Kidney capillary endothelial cell (primary cell): ENCODE measurements at places on chromosomes 6 and 20.

GRCh38 chr6:7649037-7649810, 59.2 kb downstream of the SNRNP48 start:
- DNase-seq = no peak

GRCh38 chr6:133951881-133952814, 876 bp upstream of the TBPL1 start:
- DNase-seq = peak; percentile 72

DNA sequence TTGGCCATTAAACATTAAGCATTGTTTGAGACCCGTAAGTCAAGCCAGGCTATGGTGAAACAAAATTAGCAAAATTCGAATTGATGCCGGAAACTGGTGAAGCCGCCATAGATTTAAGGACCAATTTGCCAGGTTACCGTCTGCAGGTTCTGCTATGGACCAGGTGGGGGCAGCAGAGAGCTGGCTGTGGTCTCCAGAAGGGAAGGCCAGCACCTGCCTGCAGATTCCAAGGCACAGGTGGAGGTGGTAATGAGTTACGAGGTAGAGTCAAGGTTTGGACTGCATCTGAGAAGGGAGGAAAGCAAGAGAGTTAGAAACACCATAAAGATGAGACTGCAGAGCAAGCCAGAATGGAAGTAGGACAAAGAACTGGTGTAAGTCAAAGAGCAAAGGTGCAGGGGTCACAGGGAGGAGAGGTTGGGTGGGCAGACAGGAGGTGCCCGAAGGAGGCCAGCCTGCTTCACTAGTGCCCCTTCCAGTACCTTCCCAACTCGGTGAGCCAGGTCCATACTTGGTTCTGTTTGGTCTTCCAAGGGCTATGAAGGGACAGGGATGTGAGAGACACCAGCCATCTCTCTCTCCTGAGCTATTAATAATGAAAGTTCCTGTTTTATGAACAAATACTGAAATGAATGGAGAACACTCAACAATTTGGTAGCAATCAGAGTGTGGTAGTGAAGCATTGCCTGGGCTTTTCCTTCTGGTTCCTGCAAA, 131.6 kb upstream of the ESR1 start:
- peak; percentile 38 for DNase-seq

- no peak for DNase-seq
These were observed 5.2 kb downstream of the TEAD3 start for GRCh38 chr6:35491558-35492257.

- no peak for DNase-seq
These were observed 8.5 kb upstream of the PACSIN1 start for GRCh38 chr6:34457382-34457741.

DNA sequence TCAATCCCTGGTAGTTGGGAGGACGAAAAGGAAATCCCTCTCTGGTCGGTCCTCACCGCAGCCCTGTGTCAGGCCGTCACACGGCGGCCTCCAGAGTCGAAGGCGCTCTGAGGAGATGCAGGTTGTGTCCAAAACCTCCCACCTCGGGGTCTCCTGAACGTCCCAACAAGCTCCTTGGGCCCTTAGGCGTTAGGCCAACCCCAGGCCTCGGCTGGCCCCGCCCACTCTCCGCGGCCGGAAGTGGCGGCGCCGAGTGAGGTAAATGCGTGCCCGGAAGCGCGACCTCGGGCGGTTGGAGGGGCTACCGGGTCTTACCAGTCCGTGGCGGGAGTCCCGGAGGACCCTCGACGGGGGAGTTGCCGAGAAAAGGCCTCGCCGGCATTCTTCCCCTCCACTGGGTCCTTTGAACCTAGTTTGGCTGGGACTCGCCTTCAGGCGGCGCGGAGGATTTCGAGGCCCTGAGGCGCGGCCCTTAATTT, at the start of gene TDRD6:
TSS of gene TDRD6 (plus strand) at position 267 of the 479 bp plus-strand sequence. CDS start 244 bp downstream, outside the sequence.
- DNase-seq = no peak

- DNase-seq = no peak
These were observed 7.0 kb downstream of the COL9A3 start for GRCh38 chr20:62823688-62824475.

DNA sequence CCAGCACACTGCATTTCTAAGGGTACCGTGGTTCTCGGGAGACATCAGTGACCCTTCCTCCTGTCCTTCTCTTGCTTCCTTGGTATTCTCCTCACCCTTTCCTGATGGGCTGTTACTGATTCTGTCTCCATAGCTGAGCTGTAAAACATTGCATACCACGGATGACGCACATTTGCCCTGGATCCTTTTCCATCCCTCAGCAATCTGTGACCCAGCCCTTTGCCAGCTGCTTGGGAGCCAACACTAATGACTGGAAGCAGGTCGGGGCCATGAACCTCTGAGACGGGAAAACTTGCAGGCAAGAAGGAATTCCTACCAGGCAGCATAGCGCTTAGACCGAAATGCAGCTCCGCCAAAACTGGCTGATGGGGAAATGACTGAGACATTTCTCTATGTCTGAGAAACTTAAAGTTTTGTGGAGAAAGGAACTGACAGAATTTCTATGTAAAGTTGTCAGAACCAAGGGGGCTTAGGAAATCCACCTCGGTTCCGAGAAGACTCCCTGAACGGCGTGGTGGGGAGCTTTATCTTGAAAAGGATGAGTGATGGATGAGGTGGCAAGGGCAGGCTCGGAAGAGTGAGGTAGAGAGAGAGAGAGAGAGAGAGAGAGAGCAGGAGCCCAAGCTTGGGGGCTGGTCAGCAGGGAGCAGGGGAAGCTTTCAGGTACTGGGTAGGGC, 19.2 kb downstream of the TUBB2B start:
- no peak for DNase-seq

- no peak for DNase-seq
These were observed 49.7 kb upstream of the NAA20 start for GRCh38 chr20:19967445-19967844.

DNA sequence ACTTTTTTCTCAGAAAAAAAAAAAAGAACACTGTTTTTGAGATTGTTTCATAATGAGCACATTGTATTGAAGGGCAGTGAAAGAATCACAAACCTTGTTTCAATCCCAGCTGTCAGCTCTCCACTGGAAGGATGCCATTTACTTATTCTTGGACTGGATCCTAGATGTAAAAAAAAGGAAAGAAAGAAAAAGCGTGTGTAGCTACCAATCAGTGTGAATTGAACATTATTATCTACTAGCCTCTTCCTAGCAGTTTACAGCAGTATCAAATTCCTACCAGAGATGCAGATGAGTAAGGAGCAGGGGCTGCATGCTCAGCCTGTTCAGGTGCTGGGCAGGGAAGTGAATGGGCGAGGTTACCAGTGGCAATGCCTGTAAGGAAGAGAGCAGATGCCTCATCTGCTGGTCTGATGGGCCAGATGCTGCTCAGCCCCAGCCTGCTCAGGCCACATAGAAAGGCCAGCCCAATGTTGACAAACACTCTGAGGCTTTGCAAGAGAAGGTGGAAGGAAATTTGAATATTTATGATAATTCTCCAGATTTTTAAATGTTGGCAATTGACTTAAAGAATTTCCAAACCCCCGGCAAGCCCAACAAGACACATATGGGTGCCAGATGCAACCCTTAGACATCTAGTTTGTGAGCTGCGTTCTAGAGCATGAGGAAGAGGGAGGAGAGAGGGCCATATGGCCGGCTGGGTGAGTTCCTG, 189.5 kb downstream of the IBTK start:
- no peak for DNase-seq

- no peak for DNase-seq
These were observed 73.6 kb downstream of the ERMARD start for GRCh38 chr6:169824848-169825557.

- peak; percentile 47 for DNase-seq
These were observed 13.6 kb downstream of the ITPA start for GRCh38 chr20:3222635-3223600.

DNA sequence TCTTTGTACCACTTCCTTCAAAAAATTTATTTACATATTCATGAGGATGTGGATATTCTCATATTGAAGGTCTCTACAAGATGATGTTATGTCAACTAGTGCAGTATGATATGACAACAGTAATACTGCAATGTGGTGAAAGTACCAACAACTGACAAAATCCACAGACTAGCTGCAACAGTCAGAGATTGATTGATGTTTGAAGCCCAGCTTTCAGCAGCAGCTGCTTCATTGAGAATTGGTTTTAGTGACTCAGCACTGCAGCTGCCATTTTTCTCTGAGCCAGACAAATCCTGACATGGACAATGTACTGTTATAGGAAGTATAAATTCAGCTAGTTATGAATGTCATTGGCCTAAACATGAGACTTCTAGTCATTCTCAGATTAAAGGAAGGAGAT, 53.8 kb downstream of the PKIB start:
- DNase-seq = no peak

- no peak for DNase-seq
These were observed 365.9 kb upstream of the CHD6 start for GRCh38 chr20:41984031-41984430.

DNA sequence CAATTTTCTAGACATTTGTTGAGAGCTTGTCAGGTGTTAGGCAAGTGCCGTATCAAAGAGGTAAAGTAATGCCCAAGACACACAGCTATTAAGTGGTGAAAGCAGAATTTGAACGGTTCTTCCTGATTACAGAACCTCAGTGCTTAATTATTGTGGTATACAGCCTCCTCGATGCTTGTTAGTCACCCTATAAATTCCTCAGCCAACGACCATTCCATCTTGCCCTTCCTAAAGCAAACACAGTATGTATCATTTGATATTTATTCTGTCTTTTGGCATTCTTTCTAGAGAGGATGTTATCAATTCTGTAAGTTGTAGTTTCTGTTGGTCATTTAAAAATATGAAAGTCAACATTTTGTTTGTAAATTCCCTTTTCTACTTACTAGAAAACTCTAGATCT, 297.8 kb upstream of the BMP2 start:
- no peak for DNase-seq

GRCh38 chr20:25459111-25459830, 51.8 kb downstream of the GINS1 start:
- no peak for DNase-seq

- DNase-seq = no peak
These were observed 7.4 kb upstream of the CD83 start for GRCh38 chr6:14110001-14110818.

- no peak for DNase-seq
These were observed 38.8 kb upstream of the SLA2 start for GRCh38 chr20:36684747-36685146.

- DNase-seq = no peak
These were observed 98.4 kb downstream of the SYCP2 start for GRCh38 chr20:59835057-59835447.

DNA sequence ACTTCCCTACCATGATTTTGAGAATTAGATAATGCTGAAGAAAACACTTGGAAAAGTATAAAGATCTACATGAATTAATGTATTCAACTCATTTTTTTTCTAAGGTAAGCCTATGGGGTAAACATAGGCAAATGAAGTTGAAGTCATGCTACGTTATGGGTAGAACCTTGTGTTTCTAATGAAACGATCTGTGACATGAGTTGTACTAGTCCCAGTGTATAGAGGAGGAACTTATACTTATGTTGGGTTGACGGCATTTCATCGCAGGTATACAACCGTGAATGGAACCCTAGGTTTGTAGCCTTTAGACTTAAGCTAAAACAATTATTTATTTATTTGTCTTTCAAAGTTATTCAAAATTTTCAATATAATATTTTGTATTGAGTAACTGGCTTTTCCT, 2.6 kb downstream of the SLC35F1 start:
- DNase-seq = no peak

DNA sequence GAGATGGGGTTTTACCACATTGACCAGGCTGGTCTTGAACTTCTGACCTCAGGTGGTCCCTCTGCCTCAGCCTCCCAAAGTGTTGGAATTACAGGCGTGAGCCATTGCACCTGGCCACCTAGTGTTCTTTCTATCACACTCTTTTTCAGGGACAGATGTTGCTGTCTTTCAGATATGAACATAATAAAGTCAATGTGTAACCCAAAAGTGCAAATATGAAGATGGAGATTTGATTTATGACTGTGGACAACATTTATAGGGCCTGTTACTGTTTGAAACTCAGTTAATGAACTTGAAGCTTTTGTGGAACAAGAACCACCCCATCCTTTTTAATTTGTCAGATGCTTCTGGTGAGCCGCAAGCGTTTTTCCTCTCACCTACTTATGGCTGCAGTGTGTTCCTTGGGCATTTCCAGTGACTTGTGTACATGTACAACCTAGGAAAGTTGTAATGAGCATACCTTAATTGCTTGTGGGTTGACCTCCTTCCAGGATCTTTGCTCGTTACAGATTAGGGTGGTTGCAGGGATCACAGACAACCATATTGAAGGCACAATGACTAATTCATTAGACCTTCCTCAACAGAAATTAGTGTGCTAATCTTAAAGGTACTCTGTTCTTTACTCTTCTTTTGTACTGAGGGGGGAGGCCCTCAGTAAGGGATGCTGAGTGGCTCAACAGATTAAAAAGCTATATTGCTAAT, 6.8 kb downstream of the TBPL1 start:
- no peak for DNase-seq

GRCh38 chr20:56676679-56677078, 47.6 kb downstream of the TFAP2C start:
- no peak for DNase-seq

DNA sequence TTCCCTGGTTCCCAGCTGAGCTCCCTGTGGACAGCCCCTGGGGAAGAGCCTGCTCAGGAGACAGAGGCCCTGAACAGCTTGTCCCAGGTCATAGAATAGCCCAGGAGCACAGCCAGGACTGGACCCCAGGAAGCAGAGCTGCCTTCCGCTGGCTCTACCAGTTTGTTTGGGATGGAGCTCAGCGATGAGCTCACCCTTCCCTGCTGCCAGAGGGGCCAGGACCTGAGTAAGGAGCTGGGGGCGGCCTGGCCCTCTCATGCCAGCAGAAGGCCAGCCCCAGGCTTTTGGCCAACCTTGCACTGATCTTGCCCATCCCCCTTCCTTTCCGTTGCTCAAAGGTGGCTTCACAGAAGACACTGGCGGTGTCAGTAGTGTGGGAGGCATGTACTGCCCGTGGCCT, 17.5 kb downstream of the MMP24OS start:
- no peak for DNase-seq

GRCh38 chr6:141957271-141957670, 175.5 kb upstream of the GJE1 start:
- DNase-seq = no peak

- no peak for DNase-seq
These were observed 3.2 kb upstream of the CHD6 start for GRCh38 chr20:41621421-41621820.

- peak; percentile 8 for DNase-seq
These were observed 73.6 kb downstream of the TBC1D32 start for GRCh38 chr6:121260651-121261102.

GRCh38 chr6:42745083-42745639, 742 bp downstream of the TBCC start:
- DNase-seq = peak; percentile 36

GRCh38 chr6:104940238-104940892, 16.5 kb upstream of the LIN28B start:
- no peak for DNase-seq

GRCh38 chr6:167733740-167734661, 92.7 kb upstream of the AFDN start:
- DNase-seq = no peak

- DNase-seq = no peak
These were observed 744.1 kb downstream of the DHX35 start for GRCh38 chr20:39706184-39706663.

GRCh38 chr20:49279677-49280462, 2.0 kb upstream of the ZNFX1 start:
- no peak for DNase-seq
